ENCODE measurements at places on chromosomes 2 and 18.

DNA sequence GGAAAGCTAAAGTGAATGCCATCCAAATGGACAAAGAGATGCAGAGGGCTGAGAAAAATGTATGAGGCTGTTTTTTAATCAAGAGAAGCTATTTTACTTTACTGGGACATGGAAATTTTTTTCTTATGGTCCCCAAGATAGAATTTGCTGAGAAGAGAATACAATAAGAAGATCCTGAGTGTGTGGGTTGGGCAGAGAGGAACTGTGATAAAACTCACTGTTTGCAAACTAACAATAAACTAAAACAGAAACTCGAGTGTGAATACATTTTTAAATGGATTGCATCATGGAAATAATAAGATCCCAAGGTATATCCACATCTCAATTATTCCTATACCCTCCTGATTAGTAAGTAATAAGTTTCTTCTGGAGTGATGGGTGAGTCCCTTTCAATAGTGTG is 4.4 kb downstream of the NEB start:
- DNase-seq, result no peak

GRCh38 chr2:199883474-199884212 is 27.4 kb upstream of the C2orf69 start:
- DNase-seq, result no peak

DNA sequence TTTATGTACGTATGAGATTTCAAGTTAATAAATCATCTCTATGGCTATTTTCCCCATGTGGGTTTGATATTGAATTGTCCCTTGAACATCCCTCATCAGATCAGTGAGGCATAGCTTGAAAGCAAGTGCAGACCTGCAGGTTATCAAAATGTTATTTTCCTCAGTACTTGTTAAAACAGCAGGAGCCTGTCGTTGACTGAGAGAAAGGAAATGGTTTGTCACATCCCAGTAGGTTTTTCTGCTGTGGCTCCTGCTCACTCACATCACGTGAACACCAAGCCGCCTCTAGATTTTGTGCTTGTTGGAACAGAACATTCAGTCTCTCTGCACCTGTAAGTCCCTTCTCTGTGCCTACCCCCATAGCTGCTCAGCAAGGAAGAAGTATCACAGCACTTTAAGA is 340.3 kb downstream of the CELF4 start:
- DNase-seq, result no peak

DNA sequence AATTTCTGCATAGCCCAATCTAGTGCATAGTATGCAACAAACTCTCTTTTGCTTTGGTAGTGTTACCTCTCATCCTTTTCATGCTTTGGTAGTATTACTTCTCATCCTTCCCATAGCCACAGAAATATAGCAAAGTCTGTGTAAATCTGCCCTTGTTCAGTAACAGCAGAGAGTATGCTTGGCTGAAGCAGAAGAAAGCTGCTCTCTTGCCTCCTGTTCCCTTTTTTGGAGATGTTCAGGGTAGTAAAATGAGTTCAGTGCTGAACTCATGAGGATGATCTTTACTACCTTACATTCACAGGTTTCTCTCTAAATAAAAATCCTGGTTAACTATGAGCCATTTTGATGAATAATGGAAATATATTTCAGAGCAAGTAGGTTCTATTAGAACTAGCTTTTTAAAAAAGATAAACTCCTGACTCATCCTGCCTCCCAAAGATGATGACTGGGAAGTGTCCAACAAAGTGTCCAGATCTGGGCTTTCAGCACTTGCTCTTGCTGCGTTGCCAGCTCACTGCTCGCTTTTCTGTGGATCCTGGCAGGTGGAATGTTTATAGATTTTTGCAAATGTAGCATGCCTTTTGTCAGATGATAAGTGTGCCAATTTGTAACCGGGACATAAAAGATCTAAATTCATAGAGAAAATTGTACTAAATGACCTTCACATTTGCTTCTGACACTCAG is 29.4 kb upstream of the CHMP3 start:
- no peak for DNase-seq

GRCh38 chr2:118983133-118983532 is 41.1 kb downstream of the MARCO start:
- DNase-seq, result no peak

DNA sequence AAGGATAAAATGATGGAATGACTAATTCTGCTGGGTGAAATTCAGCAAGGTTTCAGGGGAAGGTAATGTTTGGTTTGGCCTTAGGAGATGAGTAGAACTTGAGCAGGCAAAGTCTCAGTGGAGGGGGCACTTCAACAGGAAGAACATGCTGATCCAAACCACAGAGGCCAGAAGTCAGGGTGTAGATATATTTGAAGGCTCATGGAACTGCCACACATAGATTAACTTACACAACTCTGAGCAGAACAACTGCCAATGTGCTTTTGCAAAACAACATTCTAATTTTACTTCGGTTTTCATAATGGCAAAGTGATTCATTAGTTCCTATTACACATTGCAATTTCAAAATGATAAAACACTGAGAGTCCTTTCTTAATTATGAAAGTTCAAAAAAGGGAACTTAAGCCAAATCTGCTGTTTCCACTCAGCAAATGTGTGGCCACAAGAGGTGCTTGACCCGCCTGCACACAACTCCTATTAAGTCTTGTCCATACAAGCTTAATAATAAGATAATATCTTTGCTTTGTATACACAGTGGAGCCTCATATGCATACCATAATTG is 284.8 kb downstream of the MREG start:
- DNase-seq, result no peak

DNA sequence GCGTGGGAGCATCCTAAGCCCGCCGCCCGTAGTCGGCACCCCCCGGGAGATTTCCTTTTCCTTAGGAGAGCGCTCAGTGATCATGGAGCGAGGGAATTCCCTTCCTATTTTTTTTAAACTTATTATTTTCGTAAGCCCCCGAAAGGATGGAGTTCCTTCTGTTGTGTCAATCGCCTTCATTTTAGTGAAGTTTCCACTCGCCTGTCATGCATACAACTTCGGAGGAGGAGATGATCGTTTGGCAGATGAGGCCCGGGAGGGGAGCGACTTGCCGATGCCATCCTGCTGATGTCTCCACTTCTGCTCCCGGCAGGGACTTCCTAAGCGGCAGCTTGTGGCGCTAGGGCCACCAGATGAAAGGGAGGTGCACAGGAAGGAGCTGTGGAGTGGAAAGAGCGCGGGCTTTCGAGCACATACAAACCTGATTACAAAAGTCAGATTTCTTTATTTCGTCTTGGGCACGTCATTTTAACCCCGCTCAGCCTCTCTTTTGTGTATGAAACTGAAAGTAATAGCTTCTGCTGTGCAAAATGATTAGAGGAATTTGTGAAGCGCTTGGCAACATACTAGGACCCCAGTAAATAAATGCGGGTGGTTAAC is at the start of gene ADGRF3:
TSS of gene ADGRF3 (minus strand) at position 336 of the 600 bp plus-strand sequence. CDS start 555 bp downstream, outside the sequence.
- DNase-seq, result peak; percentile 15

DNA sequence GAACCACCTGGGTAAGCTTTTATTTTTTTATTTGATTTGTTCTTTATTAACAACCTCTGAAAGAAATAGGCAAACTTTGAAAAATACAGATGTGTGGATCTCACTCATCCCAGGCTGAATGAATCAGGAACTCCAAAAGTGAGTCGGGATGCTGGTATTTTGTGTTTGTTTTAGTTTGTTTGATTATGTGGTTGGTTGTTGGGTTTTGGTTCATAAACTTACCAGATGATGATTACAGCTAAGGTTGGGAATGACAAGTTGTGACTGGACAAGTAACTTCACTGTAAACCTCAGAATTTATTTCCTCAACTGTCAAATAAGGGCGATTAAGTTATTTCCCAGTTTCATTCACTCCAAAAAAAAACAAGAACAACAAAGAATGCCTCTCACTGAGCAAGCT is 80.5 kb upstream of the KIF5C start:
- DNase-seq, result no peak

GRCh38 chr2:216634370-216635148 is 1.3 kb downstream of the IGFBP2 start:
- DNase-seq, result no peak

Measured in stimulated activated CD4-positive, alpha-beta T cell treated with anti-CD3 and anti-CD28 coated beads, TNF-alpha, amount 100 ng/mL, for 1 hour (primary cell).